ENCODE measurements at places on chromosomes 5 and 9.

DNA sequence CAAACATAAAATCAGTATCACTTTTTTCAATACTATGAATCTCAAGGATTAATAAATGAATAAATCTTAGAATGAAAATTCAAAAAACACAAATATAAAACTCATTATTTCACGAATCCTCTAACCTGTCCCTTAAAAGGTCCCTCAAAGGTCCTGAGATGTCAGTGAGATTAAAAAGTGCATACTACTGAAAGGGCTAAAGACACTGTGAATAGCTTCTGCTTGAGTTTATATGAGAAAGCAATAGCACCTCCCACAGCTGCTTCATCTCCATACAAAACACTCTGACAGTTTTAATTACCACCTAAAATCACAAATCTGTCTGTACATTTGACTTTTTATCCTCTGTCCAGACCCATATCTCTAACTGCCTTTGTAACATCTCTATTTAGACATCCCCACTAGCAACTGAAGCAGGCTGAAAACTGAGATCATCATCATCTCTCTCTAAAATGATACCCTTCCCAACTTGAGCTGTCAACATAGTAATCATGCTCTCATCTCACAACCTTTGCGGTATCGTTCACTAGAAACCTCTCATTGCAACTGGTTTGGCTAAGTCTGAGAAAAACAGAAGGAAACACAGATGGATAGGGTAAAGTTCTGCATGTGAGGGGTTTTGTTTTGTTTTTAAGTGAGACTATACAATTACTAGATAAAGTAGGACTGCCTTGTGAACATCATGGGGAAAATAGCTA lies 56.3 kb downstream of the TBCA start:
- DNase-seq, result no peak

- no peak for DNase-seq
Measured at GRCh38 chr9:89413963-89414638, 83.8 kb downstream of the SEMA4D start.

DNA sequence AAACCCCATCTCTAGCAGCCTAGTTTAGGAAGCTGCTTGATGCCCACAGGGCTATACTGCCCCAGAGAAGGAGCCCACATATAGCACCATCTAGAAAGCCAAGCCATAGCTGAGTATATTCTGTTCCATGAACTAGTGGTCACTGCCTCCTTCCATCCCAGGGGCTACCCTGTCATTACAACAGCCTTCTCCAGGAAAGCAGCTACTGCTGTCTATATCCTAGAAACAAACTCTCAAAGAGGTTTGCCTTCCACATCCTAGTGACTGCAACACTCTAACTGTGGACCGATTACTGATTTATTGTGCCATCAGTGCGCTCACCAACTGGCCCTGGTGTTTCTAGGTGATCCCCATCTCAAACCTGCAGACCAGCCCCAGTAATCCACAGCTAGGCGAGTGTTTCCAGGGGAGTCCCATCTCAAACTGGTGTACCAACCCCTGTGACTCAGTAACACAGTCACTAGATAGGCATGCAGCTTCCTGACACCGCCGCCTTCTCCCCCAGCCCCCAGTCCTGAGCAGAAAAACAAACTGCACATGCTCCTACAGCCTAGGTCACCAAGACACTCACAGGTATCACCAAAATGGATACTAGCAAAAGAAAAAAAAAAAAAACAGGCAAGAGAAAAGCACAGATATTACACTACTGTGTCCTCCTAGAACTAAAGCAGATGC lies 14.8 kb downstream of the SPTLC1 start:
- no peak for DNase-seq

DNA sequence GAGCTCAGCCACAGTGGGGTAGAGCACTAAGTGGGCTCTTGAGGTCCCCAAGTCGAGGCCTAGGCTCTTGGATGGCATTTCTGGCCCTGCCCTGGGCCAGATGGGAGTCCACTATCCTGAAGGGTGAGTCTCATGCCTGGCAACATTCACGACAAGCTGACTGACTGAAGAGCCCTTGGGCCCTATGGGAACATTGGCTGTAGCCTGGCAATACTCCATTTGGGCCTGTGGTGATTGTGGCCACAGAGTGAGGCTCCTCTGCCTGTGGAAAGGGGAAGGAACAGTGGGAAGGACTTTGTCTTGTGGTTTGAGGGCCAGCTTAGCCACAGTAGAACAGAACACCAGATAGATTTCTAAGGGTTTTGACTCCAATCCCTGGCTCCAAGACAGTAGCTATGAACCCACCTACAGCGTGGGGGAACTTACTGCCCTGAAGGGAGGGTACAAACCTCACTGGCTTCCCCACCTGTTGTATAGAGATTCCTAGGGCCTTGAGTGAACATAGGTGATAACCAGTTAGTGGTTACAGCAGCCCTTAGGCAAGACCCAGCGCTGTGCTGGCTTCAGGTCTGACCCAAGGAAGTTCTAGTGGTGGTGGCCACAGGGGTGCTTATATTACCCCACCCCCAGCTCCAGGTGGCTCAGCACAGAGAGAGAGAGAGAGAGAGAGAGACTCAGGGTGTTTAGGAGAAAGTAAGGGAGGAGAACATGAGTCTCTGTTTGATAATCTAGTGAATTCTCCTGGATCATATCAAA lies 72.4 kb downstream of the KIAA0825 start:
- DNase-seq, result no peak

DNA sequence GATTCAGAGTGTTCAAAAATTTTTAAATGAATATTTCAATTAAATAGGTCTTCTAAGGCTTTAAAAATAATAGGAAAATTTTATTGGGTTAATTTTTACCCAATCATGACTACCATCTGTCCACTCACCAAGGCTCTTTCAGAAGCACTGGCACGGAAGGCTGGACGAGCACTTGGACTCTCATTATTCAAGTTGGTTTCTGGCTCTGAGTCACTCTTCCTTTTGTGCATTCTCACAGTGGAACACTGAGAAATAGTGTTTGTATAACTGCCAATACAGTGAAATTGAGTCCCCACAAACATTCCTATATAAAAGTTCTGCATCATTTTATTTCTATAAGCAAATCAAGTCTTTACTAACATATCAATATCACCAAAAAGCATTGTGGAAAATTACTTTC lies 1149.0 kb downstream of the EFNA5 start:
- no peak for DNase-seq

- DNase-seq, result no peak
Measured at GRCh38 chr9:6226696-6227095, 11.1 kb downstream of the IL33 start.

GRCh38 chr9:93761822-93762221 lies 185.4 kb downstream of the PHF2 start:
- DNase-seq, result no peak

- DNase-seq, result no peak
Measured at GRCh38 chr9:91515074-91515687, 91.5 kb upstream of the NFIL3 start.

GRCh38 chr5:1668141-1668721 lies 131.4 kb downstream of the MRPL36 start:
- DNase-seq, result no peak

DNA sequence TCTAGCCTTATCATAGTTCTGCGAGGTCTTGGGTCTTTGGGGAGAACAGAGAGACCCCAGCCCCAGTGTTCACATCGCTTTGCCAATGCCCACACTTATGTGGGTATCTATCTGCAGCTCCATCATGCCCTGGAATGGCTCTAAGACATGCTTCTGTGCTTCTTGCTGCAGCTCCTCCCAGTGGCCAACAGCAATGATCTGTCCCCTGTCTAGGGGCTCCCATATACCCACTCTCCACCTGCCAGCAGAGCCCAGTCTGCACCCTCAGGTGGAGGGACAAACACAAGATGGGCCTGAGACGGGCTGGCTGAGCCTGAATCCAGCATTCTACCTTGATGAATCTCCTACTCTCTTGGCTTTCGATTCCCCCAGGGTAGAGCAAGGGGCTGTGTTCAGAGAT lies 14.6 kb upstream of the DAP start:
- DNase-seq, result no peak

GRCh38 chr9:97900103-97900737 lies 22.1 kb downstream of the TRMO start:
- DNase-seq, result no peak

- DNase-seq, result peak; percentile 20
Measured at GRCh38 chr5:55231029-55231918, 2.1 kb downstream of the CCNO start.

DNA sequence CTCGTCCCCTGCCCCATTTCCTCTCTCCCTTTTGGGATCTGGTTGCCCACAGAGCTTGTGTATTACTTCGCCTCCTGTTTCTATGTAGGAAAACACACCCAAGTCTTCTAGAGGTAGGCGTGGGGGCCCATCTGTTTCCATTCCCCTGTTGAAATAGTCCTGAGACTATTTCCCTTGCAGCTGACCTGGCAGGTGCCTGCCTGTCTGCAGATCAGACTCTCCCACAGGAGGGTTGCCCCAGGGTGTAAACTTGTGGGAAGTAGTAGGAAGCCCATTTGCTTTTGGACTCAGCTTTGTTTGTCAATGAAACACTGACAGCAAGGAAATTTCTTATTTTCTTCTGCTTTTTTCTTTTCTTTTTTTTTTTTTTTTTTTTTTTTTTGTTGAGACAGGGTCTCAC lies 16.3 kb upstream of the GARNL3 start:
- DNase-seq, result no peak

DNA sequence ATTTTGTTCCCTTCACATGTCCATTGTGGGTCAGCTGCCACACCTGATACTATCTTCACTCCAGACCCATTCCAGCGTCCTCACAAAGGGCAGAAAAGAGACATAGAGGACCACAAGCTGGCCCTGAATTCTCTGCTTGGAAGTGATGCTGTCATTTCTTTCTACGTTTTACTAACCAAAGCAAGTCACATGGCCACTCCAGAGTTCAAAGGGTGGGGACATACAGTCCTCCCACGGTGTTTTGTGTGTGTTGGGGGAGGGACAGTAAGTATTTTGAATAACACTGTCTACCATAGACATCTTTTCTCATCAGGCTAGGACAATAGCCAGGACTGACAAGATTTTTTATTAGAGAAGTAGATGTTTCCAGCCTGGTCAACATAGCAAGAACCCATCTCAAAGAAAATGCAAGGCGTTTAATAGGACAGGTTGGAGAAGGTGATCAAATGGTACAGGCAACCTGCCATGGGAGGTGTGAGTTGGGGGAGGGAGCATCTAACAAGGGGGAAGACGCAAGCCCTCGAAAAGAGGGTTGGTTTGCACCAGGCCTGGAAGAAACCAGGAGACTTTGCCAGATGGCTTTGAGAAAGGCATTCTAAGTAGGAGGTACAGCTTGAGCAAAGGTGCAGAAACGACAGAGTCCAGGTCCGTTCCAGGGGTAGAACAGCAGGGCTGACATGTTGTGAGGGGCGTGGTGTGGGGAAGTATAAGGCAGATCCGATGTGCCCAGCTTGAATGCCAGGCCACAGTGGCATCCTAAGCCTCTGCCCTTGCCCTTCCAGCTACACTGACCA lies 11.3 kb upstream of the GLIPR2 start:
- DNase-seq, result no peak

DNA sequence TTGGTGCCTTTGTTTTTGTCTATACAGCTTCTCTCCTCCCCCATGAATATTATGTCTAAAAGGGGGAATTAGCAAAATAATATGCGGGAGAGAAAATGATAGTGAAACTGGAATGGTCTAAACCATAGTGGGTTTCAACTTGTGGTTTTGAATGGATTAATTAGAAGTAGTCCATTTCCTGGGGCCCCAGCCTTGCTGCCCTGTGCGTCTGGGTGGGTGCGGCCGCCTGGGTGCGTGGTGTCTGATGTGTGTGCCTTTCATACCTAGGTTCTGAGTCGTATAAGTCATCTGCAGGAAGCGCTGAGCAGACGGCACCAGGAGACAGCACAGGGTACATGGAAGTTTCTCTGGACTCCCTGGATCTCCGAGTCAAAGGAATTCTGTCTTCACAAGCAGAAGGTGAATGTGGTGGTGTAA lies 120.0 kb upstream of the CACNA1B start:
- peak; percentile 51 for DNase-seq

DNA sequence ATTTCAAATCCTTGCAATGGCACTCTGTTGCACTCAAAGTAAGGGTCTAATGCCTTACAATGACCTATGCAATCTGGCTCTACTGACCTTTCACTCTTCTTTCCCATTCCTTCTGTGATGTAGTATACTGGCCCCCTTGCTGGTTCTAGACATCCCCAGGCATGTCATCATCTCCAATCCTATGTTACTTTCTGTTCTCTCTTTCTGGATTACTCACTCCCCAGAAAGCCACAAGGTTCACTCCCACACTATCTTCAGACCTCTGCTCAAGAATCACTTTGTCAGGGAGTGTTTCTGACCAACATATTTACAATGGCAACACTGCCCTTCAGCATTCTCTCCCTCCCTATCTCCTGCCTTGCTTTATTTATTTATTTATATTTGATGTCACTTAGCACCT lies 802.2 kb upstream of the WWC1 start:
- DNase-seq, result no peak

DNA sequence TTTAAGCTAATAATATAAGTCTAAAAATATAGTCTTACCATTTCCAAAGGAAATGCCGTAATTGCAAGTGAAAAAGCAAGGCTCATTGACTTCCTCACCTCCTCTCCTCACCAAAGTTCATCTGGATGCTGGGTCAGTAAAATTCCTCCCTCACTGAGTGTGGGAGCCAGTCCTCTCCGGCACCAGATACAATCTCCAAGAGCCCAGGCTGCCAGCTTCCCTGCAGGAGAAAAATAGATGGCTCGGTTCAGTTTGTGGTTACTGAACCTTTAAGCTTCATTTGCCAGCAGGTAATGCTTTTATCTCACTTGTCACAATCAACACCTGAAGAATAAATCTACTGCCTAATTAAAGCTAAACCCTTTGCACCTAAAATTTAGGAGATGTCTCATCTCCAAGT lies 115.3 kb upstream of the VLDLR start:
- DNase-seq, result no peak

GRCh38 chr5:77143998-77144836 lies 57.1 kb upstream of the ZBED3 start:
- DNase-seq, result peak; percentile 60

DNA sequence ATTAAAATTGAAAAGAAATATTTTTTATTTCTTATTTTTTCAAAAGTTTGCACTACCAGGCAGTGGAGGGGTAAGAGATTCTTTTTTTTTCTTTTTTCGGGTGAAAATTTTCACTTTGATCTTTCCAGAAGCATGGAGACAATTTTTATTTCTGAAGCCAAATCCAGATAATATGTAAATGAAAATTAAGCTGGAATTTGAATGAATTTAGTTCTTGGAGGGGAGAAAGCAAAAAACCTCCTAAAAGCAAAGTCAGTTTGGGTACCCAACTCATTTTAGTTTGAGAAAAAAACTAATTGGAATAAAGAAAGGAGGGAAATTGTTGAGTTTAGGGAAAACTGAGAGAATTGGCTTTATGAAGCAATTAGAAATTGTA lies 872 bp downstream of the ZNF618 start:
- no peak for DNase-seq

- DNase-seq, result no peak
Measured at GRCh38 chr9:86535406-86535915, 181.3 kb upstream of the TUT7 start.

GRCh38 chr5:78108564-78108963 lies 185.9 kb downstream of the AP3B1 start:
- no peak for DNase-seq

DNA sequence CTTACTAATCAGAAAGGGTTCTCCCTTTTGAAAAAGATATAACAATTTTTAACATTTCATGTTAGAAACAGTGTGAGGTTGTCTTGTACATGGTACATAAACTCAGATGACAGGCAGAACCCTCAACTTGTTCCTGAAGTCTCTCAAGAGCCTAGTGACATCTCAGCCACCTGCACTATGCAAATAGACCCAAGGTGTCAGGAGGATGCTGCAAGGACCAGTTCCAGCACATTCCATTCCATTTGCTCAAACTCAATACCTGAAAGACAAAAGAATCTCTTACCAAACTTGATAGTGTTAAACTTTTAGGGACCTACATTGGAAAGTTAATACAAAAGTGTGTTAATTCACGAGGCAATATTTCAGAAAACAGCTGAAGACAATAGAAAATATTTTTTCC lies 544.6 kb downstream of the CETN3 start:
- no peak for DNase-seq

Measured in CD4-positive, alpha-beta T cell treated with Interleukin-17A for 1 hour (primary cell).